ENCODE measurements at places on chromosomes 4 and X.

DNA sequence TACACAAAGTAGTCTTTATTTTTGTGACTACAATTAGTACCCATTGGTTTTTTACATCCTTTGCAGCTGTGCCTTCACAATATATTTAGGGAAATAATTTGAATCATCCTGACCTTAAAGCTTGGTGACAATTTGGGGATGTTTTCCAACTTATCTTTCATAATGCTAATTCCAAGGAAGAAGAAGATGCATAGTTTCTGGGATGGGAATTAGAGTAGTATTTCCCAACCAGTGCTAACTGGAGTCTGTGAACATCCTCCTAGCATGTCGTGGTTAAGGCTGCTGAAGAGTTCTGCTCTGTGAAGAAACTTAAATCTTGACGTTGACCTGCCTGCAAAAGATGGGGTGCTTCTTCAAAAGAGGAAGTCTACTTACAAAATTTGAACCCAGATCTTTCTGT, 173.5 kb downstream of the ANK2 start:
- DNase-seq = no peak

DNA sequence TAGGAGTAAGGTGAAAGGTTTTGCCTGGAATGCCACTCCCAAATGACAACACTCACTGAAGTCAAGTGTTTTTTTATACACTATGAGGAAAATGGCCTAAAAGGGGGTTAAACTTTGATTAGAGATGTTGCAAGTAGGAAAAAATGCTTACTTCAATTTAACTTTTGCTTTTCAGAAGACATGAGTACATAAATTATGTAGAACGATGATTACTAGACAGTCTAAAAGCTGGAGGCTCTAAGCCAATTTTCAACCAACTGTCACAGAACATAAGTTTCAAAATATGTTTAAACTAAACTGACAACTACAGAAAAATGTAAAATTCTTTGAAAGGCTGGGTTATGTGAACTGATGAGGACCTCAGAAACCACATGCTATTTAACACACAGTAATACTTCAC, 83.4 kb downstream of the SHISA3 start:
- DNase-seq = no peak

DNA sequence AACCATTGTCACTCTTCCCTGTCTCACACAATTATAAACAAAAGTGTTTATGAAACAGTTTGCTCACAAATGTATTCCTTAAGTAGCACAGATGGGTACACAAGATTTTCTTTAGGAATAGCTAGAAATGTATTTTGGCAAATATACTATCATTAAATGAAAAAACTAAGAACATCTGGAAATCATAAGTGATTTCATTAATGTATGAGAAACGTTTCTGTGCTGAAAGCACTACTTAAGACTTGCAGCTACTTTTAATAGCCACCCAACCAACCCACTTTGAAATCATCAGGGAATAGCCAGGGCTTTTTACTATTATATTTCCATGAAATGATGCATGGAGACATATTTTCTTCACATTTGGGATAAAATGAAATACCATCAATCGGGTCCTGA, 62.3 kb upstream of the NAP1L5 start:
- DNase-seq = no peak

DNA sequence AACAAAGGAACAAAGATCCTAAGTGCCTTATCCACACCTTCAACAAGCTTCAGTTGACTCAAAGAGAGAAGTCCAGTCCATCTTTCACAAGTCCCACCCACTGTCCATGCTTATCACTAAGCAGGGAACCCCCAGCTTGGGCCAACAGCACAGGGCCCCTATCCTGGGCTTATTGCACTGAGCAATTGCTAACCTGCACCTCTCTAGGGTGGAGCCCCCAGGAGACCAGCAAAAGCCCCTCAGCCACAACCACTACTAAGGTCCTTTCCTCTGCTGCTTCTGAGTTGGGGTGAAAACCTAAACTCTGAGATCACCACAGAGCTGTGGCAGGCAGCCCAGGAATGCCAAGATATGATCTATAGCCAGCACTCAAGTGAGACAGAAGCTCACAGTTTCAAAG, 96.7 kb upstream of the PBDC1 start:
- no peak for DNase-seq

GRCh38 chr4:108219998-108220397, 51.3 kb upstream of the LEF1 start:
- no peak for DNase-seq

GRCh38 chr4:184747034-184747830, 13.3 kb upstream of the CENPU start:
- no peak for DNase-seq

- no peak for DNase-seq
These were observed 41.4 kb downstream of the PABPC4L start for GRCh38 chr4:134160211-134160610.

Measured in stimulated activated CD4-positive, alpha-beta T cell treated with anti-CD3 and anti-CD28 coated beads, Interleukin-15, amount 100 ng/mL, for 1 hour (primary cell).